Trophoblast cell (in vitro differentiated cells and primary cell): ENCODE measurements at places on chromosomes 2 and 18.

DNA sequence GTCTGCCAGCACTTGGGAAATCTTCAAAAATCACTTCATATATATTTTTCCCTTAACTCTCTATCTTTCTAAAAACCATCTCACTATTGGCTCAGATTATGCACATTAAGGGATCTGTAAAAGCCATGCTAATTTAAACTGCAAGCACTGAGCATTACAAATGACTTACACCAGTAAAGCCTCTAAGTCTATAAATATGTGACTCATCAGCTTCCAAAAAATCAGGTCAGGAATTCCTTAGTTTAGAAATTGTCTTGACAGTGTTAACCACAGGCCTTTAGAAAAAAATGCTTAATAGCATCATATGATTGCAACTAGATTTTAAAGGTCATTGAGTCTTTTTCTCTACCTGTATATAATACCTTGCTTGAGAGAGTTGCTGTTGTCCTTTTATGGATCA lies 1113.6 kb upstream of the PIK3C3 start:
- DNase-seq = no peak

- no peak for DNase-seq
These were observed 68.2 kb downstream of the ADI1 start for GRCh38 chr2:3451169-3451568.

- no peak for DNase-seq
These were observed 31.9 kb downstream of the PTPN18 start for GRCh38 chr2:130387804-130388203.

- DNase-seq = no peak
These were observed 141.9 kb downstream of the SLC4A3 start for GRCh38 chr2:219769090-219769910.

- DNase-seq = no peak
These were observed 27.9 kb upstream of the TYMS start for GRCh38 chr18:629269-630150.

DNA sequence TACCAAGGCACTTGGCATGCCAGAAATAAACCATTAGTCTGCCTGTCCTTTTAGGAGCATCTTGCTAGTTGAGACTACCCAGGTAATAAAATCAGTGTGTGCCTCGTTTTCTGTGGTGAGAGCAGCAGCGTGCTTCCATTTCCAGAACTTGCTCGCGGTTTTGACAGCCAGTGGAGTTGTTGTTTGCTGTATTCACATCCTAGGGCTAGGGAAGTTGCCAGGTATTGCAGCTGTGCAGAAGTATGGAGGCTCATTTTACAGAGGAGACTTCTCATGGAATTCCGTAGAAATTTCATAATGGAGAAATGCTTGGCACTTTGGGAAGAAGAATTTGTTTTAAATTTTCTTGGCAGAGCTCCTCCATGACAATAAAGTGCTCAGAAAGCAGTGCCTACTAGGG lies 1355.1 kb upstream of the ZEB2 start:
- no peak for DNase-seq

DNA sequence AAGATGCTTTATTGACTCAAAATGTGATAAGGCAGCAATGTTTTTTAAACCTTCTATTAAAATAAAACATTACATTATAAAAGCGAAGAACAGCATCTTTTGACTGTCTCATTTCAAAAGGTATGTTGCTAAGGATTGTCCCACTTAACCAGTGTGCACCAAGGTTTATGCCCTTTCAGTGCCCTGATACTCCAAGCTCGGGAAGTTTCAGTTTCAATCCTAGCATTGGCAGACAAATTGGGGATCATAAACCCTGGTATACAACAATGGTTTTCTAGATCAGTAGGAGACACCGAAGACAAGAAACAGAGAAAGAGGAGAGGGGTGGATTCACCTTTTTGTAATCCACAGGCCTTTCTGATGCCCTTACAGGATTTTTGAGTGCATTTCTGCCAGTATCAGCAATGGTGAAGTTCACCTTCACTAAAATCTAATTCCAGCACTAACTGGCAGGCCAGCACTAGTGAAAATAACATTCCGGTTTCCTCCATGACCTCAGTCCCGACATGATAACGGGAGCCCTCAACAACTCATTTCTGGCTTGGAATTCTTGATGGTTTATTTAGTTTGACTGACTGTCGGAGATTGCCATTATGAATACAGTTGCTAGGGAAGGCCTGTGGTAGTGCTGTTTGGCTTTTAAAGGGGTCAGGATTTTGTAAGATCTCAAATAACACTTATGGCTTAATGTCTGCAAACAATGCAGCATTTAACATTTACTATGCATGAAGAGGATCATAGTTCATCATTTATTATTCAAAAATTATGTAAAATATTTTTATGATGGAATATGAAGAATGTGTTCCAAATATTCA lies 33.3 kb upstream of the FIGN start:
- no peak for DNase-seq
